ENCODE measurements at places on chromosomes 1 and 21.

GRCh38 chr1:190436615-190437014 lies 41.0 kb downstream of the BRINP3 start:
- no peak for DNase-seq

GRCh38 chr1:46415514-46415913 lies 21.4 kb downstream of the FAAH start:
- no peak for DNase-seq

- DNase-seq: no peak
Observed at GRCh38 chr1:198228925-198229324, 72.1 kb downstream of the NEK7 start.

- no peak for DNase-seq
Observed at GRCh38 chr1:65508051-65508450, 87.6 kb downstream of the LEPR start.

DNA sequence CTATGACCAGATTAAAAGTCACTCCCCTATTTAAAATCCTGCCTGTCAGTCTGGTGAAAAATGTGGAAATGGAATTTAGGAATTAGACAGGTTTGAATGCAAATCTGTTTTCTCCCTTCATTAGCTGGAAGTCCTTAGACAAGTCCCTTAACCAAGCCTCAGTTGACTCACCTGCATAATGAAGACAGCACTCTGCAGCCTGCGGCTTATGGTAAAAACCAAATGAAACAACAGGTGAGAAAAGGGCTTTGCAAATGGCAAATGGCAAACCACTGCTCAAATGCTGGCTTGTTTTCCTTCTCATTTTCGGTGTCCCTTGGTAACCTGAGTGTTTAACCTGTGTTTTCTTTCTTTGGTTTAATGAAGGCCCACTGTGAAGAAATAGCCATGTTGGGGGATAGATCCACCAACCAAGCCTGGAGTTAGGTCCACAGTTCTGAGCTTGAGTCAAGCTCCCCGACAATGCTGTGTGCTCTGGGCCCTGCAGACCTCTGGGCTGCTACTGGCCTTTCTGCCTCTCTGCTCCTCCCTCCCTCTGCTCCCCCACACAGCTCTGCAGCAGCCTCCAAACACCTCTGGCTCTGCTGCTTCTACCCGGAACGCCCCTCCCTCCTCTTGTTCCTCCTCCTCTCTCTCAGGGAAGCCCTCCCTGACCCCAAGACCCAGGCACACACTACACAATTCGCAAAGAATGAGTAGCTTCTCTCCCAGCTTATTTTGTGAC lies 641.8 kb downstream of the MATN1 start:
- DNase-seq: no peak

GRCh38 chr1:32782086-32782485 lies 35.1 kb downstream of the YARS1 start:
- DNase-seq: no peak

- DNase-seq: peak; percentile 3
Observed at GRCh38 chr1:94463765-94464330, 45.7 kb downstream of the ABCD3 start.

DNA sequence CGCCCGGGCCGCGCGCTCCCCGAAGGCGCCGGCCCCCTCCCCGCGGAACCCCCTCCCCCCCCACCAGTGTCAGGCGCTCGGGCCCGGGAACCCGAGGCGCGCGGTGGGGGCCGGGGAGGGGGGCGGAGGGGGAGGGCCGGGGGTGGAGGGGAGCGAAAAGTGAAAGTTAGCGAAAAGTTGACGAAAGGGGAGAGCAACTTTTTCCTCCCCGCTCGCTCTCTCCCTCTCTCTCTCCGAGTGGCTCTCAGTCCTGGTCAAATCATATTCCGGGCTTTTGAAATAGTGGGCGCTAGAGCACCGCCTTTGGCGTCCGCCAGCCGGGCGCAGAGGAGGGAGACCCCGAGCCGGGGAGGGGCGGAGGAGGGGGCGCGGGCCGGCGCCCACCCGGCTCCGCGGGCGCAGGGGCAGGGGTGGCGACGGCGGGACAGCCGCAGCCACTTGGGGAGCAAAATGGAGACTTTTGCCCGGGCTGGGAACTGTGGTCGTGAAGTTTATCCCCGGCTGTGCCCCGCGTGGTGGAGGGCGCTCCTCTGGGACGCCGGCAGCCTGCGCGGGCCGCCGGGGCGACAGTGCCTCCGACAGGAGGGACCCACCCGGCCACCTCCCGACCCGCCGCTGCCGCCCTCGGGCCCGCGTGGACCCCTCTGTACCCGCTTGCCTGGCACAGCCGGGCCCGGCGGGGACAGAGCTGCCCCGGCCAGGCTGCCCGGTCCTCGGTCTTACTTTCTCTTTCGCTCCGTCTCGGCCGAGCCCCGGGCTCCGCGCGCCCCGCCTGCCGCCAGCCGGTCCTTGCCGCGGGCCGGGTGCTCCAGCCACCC lies 697 bp downstream of the PRDM16 start:
- no peak for DNase-seq

DNA sequence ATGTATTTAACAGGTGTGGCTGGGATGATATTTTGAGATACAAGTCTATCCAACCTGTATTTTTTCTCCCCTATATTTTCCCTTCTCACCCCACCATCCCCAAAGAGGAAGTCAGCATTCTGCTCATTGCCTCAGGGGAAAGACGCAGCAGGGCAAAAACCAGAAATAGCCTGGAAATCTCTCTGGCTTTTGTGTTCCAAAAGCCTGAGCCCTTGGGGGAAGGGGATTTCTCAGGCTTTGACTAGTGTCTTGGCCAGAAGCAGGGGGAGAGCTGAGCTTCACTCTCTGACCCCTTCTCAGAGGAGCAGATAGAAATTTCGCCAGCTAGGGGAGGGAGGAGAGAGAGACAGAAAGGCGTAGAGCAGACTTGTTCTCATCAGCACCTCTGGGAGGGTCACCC lies 244.7 kb downstream of the RRAGC start:
- no peak for DNase-seq

DNA sequence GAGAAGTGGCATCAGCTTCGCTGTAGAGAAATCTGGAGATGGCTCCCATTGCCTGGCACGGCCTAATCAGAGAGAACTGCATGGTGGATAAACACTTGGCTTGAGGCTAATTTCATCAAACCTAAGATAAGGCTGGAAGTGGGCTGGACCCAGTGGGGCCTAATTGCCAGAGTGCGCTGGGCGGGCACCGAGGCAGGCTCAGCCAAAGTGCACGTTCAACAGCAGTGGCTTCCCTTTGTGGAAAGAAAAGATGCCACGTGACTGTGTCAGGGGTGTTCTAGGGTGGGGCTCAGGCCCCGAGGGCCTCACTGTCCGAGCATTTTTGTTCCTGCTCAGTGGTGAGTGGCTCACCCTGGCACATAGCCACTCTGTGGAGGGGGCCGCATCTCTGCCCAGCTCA lies 5.8 kb downstream of the PLCH2 start:
- no peak for DNase-seq

- DNase-seq: no peak
Observed at GRCh38 chr1:197989058-197989457, 71.9 kb downstream of the LHX9 start.

GRCh38 chr1:117363571-117364048 lies 3.6 kb upstream of the MAN1A2 start:
- DNase-seq: no peak

DNA sequence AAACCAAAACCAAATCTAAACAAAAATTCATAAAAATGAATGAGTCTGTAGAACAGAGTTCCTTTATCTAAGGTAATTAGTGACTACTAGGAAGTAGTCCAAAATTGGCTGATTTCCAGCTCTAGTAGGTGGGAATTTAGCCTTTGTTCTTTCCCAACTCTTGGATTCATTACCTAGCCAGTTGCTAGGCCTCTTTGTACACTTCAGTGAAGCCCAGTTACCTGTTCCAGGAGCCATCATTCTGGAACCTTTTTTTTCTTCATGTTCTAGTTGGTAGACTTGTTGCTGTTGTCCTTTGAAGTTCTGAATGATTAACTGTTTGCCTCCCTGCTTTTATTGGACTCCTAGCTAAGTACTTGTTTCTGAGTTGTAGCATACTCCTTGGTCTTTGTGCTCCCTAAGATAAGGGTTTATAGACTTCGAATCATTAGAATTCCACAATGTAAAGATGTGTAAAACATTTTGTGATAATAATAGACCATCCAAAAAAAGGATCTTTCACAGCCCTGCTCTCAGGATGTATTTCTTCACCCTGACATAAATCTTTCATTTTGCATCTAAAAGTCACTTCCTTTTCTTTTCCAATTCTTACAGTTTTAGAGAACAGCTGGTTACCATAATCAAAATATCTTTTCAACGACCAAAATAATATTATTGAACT lies 9.8 kb downstream of the PLA2G4A start:
- DNase-seq: no peak

DNA sequence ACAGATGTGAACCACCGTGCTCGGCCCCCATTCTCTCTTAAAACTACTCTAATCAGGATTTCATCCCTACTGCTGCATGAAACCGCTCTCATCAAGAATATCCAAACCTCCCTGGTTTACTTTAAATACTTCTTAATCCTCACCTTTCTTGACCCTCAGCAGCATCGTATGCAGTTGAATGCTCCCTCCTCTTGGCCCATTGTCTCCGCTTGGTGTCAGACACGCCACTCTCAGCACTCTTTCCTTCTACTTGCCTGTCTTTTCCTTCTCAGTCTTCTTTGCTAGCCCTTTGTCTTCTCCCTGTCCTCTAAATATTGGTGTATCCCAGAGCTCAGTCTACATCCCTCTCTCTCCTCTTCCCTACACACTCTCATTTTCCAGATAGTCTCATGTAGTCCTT lies 314.9 kb downstream of the MRPL39 start:
- DNase-seq: no peak

- DNase-seq: no peak
Observed at GRCh38 chr1:226881515-226882185, 11.2 kb downstream of the PSEN2 start.

DNA sequence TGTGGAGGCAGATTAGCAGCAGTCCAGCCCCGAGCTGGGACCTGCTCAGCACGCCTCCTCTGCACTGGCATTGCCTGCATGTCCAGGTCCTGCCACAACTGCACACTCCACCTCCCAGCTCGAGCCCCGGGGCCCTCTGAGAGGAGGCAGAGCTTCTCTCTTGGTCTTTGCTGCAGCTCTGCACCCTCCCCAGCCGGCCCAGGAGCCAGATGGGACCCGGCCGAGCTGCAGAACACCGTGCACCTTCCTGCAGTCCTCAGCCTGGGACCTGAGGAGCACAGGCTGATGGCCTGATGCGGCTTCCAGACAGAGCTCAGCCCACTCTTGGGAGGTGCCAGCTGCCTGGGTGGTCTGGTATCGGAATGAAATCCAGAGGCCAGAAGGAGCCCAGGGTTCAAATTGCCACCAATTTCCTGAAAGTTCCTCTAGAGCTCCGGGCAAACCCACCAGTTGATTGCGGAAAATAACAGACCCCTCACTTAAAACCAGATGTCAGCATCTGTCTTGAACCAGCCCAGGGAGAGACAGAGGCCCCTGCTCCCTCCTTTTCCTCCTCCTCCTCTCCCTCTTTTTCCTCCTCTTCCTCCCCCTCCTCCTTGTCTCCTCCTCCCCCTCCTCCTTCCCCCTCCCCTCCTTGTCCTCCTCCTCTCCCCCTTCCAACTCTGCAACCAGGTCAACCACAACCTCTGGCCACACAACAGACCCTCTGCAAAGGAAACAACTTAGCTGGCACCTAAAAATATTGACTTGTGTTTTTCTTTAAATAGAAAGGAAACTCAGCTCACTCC lies 10.6 kb upstream of the SPSB1 start:
- no peak for DNase-seq

- no peak for DNase-seq
Observed at GRCh38 chr1:53378061-53378460, 50.2 kb upstream of the LRP8 start.

DNA sequence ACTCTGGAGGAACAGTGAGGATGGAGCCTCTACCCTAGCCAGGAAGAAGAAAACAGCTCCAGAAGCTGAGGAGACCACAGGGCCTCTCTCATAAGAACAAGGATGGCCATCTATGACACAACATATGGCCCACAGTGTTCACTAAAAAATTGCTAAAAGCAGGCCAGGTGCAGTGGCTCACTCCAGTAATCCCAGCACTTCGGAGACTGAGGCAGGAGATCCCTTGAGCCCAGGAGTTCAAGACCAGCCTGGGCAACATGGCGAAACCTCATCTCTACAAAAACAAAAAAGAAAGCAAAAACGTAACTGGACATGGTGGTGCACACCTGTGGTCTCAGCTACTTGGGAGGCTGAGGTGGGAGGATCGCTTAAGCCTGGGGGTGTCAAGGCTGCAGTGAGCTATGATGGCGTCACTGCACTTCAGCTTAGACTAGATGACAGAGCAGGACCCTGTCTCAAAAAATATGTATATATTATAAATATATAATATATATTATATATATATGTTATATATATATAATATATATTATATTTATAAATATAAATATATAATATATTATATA lies 103.1 kb downstream of the TOMM20 start:
- DNase-seq: no peak

- no peak for DNase-seq
Observed at GRCh38 chr1:159879136-159879535, 16.7 kb upstream of the VSIG8 start.

GRCh38 chr1:17554954-17555353 lies 15.5 kb downstream of the ARHGEF10L start:
- no peak for DNase-seq

- DNase-seq: no peak
Observed at GRCh38 chr1:211334986-211335385, 8.4 kb downstream of the TRAF5 start.

DNA sequence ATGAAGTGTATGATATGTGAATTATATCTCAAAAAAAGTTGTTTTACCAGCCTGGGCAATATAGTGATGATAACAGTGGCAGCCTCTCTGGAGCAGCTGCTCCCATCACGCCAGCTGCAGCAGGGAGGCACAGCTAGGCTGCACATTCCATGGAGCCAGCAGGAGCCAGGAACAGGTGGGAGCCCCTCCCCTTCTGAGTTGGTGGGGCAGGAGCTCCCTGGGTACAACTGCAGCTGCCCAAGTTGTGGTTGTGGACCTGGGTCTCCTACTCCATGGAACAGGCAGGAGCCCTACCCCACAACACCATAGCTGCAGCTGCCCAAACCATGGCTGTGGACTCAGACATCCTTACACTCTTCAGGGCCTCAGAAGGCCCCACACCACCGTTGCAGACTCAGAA lies 21.7 kb upstream of the FNBP1L start:
- DNase-seq: no peak

- no peak for DNase-seq
Observed at GRCh38 chr1:213669964-213670691, 317.6 kb upstream of the PROX1 start.

DNA sequence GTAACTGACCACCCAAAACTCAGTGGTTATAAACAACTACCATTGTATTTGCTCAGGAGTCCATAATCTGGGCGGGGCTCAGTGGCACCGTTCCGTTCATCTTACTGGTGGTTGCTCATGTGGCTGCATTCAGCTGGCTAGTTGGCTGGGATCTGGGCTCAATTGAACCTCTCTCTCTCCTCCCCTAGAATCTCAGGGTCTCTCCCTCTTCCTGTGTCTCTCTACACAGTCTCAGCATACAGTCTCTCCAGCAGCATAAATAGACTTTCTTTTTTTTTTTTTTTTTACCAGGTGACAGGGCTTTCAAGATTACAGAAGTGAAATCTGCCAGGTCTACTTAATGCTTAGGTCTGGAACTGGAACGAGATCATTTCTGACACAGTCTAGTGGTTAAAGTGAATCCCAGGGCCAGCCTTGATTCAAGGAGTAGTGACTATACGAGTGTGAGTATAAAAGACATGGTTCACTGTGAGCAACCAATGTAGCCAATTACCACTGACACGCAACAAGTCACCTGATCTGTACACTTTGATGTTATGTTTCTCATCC lies 193.7 kb upstream of the ESRRG start:
- DNase-seq: no peak

GRCh38 chr1:199018471-199019135 lies 379.8 kb downstream of the PTPRC start:
- DNase-seq: no peak

GRCh38 chr1:72178266-72178665 lies 104.1 kb downstream of the NEGR1 start:
- DNase-seq: no peak
